ENCODE measurements at places on chromosomes 2 and 18.

GRCh38 chr18:45248240-45248903 lies 366.9 kb upstream of the SLC14A2 start:
- no peak for DNase-seq

- DNase-seq: no peak
Observed at GRCh38 chr2:85770369-85770768, 16.6 kb downstream of the ATOH8 start.

DNA sequence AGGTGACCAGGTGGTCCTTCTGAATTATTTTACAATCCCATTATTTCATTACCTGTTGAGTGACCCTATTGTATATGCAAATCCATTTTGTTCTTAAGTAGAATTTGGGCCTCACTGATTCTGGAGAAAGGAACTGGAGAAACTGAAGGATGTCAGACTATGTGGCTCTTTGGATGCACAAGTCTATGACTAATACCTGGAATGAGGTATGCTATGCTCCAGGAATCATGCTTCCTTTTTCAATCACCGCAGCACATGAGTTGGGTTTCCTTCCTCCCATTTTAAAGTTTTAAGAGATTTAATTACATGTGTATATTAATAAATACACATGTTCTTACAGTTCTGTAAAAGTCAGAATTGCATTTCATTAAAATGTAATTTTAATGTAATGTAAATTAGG lies 253.9 kb upstream of the VWC2L start:
- DNase-seq: no peak

DNA sequence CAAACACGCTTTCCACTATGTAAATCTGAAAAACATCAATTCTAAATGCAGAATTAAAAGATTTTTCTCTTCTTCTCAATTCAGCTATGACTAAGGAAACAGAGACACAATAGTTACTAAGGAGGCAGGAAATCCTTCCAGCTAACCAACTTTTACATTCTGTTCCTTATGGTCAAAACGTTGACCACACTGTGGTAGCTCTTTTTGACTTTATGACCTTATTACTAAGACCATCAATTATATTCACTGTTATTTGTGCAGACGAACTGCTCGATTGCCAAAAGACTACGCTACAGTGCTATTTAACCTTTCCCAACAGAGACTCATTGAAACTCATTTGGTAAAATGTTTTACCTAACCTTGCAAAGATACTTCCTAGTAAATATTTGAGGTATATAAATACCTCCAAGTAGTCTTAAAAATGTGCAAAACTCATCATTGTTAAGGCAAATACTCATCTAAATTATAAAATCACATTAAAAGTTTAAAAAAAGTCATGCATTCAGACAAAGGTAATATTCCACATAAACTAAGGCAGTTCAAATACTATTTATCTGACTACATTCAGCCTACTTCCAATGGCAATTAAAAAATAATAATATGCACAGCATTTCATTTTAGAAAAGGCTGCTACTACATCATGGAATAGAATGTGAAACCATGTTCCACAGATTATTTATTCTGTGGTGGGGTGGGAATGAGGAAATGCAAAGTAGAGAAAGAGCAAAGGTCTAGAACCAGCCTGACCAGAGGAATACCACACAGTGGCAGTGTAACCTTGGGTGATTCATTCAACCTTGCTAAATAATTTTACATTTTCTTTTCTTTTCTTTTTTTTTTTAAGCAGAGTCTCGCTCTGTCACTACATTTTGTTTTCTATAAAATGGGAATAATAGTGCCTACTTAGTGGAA lies 139.9 kb downstream of the THADA start:
- DNase-seq: no peak

GRCh38 chr2:25853038-25853638 lies 25.1 kb downstream of the ASXL2 start:
- DNase-seq: no peak

- no peak for DNase-seq
Observed at GRCh38 chr2:239727776-239728600, 297.2 kb downstream of the NDUFA10 start.

DNA sequence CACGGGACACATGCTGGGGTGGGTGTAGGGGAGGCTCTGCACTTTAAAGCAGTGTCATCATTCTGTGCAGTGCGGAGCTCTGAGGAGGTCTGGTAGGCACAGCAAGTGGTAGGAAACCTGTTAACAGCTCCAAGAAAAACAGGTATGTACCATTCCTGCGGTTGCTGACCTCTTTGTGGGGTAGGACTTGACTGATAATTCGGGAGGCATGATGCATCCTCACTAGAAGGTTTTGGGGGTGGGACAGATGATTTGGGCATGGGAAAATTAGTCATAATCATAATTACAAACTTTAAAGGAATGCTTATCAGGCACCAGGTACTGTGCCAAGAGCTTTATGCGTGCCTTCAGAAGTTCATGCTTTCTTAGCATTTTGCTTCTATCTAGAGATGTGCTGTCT lies 9.7 kb downstream of the DOK1 start:
- DNase-seq: no peak

DNA sequence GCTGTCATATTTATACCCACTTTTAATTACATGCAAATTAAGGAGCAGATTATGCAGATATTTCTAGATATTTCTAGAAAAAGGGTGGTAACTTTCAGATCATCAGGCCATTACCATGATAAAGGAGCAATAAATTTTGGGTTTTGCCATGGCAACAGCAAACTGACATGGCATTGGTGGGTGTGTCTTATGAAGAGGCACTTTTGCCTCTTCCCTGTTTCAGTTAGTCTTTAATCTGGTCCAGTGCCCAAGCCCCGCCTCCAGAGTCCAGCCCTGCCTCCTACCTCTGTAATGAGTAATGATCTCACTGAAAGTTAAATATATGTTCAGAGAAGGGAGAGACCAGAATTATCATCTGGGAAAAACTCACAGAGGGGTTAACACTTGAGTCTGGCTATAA lies 124.8 kb downstream of the SCG2 start:
- DNase-seq: no peak

DNA sequence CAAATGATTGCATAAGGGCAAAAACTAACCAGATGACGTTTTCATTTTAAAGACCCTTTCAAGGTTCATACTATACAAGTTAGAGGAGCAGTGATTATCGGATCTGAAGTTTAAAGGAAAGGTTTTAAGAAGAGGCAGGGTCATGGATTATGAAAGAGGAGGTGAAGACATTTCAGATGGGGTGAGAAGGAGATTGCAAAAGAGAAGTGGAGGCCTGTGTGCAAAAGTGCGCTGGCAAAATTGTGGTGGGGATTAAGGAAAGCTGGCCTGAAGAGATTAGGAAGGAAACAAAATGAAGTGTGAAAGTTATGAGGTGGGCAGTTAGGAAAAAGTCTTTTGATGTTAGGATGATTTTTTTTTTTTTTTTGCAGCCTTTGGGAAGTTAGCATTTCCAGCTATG lies 935.7 kb upstream of the FAM98A start:
- DNase-seq: no peak

GRCh38 chr2:148930046-148930775 lies 55.2 kb downstream of the KIF5C start:
- DNase-seq: no peak

- DNase-seq: no peak
Observed at GRCh38 chr2:24517247-24517646, 26.2 kb downstream of the NCOA1 start.

DNA sequence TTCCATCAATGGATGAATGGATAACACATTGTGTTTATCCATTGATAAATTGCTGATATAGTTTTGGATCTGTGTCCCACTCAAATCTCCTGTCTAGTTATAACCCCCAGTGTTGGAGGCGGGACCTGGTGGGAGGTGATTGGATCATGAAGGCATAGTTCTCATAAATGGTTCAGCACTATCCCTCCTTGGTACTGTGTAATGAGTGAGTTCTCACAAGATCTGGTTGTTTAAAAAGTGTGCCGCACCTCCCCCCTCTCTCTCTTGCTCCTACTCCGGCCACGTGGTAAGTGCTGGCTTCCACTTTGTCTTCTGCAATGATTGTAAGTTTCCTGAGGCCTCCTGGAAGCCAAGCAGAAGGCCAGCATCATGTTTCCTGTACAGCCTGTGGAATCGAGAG lies 23.9 kb upstream of the SPATA3 start:
- no peak for DNase-seq

DNA sequence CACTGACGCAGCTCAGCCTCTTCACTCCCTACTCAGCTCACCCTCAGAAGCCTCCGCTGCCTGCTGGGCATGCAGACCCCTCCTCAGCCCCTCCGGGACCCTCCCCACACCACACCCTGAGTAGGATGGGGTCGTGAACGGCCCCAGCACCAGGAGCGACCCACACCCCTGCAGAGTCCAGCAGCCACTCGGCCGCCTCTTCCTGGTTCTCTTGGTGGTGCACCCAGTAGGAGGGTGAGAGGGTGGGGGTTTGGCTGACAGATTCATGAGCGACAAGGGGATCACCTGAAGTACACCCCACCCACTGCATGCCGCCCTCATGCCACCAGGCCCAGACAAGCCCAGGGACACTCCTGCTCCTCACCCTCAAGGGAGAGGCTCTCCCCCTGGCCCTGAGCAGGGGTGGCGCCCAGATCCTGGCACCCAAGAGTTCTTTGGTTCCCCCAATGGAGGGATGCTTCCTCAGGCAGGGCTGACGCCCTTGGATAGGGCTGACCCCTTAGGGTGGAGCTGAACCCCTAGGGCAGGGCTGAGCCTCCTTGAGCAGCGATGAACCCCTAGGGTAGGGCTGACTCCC lies 76.6 kb upstream of the GPC1 start:
- DNase-seq: no peak

GRCh38 chr2:9552219-9553178 lies 3.1 kb downstream of the ADAM17 start:
- DNase-seq: no peak

GRCh38 chr18:23265682-23266399 lies 130.6 kb downstream of the CABLES1 start:
- no peak for DNase-seq

DNA sequence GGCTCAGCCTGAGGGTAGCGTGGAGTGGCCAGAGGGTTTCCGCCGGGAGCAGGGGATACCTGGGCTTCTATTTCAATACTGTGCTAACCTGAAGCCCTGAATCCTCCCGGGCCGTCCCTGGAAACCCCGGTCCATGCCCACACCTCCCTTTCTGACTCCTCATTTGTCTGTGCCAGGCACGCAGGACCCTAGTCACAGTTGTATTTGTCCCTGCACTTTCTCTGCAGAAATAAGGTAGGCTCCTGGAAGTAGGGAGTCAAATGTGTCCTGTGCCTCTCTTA lies 418.8 kb upstream of the HS6ST1 start:
- DNase-seq: no peak

DNA sequence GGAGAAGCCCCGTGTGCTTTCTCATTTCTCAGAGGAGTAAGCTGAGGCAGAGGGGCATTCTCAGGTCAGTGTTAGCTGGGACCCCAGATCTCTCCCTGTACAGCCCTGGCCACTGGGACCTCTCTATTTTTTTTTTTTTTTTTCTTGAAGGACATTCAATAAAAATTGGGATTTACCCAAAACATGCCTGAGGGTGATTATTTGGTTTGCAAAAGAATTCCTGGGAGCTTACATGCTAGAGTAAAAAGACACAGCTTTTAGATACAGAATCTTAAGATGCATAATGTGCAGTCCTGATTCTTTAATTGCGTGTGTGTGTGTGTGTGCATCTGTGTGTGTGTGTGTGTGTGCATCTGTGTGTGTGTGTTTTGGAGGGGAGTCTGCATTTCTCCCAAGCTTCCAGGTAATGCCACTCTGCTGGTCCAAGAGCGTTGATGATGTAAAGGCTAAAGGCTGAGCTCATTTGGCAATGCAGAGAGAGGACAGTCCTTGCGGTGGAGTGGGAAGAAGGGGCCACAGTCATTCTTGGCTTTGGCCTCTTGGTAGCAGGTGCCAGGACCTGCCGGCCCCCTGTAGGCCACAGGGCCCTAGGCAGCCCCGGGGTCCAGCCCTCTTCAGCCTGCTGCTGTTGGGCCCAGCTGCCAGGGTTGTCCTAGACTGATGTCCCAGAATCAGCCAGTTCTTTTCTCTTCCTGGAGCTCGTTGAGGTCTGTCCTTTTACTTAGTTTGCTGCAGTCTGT lies 74.1 kb upstream of the MCFD2 start:
- DNase-seq: no peak

GRCh38 chr2:227503433-227504406 lies 31.8 kb downstream of the AGFG1 start:
- no peak for DNase-seq

GRCh38 chr18:23634692-23635091 lies 28.0 kb downstream of the ANKRD29 start:
- DNase-seq: no peak

DNA sequence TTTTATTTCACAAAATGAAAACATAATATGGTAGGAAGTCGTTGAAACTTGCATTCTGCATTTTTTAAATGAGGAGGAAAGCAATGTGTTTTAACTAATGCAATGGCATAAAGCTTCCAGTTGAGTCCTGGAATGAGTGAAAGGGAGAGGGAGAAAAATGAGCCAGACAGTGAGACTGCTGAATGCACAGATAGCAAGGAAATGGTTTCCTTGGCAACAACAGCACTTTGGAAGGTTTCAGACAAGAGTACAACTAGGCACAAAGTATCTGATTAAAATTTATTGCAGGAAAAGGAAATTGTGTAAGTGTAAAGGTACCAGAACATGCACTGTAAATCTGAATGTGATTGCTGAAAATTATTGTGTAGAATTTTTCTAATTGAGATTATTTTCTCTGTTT lies 320.1 kb upstream of the KYNU start:
- DNase-seq: no peak

DNA sequence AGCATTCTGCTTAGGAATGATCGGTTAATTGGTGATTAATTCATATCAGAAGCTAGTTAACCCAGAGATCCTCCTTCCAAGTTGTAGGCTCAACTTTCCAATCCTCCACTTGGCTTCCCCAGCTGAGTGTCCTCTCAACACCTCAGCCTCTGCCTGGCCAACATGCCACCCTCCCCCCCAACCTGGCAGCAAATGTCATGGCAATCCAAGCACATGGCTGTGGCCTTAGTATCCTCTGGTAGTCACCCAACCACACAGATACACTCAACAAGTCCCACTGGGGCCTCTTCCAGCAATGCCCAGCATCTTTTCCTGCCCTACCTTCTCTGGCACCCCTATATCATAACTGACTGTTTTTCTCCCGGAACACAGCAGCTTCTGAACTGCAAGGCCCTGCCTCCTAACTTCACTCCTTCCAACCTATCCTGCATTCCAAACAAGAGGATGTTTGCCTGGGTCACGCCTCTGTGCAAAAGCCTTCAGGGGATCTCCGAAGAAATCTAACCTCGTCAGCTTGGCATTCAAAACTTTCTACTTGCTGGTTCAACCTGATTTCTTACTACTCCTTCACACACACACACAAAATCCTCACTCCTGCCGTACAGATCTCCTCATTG lies 195.0 kb downstream of the CYP26B1 start:
- DNase-seq: no peak

GRCh38 chr2:203811491-203812221 lies 55.9 kb upstream of the CTLA4 start:
- no peak for DNase-seq

GRCh38 chr2:172655091-172655837 lies 80.4 kb upstream of the RAPGEF4 start:
- DNase-seq: no peak

Measured in amygdala (tissue), 56 donors.